Stimulated activated CD4-positive, alpha-beta T cell treated with anti-CD3 and anti-CD28 coated beads, Interleukin-2, amount 100 ng/mL, for 24 hours (primary cell): ENCODE measurements at places on chromosomes 2 and 18.

- DNase-seq: no peak
Measured at GRCh38 chr2:28538134-28538533, 42.3 kb downstream of the PLB1 start.

DNA sequence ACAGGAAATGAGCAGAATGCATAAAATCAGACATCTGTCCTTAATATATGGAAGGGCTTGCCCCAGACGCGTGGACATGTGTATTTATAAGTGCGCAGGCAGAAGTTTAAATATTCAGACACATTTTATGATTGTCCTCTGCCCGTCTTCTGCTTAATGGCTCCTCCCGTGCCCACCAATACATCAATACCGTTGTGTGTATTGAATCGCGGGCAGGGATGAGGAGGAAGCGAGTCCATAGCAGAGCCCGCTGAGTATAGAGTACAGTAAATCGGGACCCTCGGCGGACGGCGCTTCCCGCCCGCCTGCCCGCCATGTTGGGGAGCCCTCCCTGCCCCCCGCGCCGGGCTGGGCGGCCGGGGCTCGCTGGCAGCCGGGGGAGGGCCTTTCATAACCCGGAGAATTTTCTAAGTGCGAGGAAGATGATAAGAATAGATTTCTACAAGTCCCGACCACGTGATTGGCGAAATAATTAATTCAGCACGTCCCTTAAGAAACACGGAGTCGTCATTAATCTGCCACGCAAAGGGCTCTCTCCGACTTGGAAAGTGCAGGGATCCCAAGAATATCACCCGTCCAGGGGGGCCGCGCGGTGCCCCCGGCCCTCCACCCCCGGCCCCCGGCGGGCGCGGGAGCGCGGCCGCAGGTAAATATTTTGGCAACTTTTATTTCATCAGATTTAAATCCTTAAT lies at the start of gene HOXD3:
Gene HOXD3, plus strand, starts transcription at position 501 of the 692 bp plus-strand sequence. CDS start 11,808 bp downstream, outside the sequence.
- DNase-seq: no peak

DNA sequence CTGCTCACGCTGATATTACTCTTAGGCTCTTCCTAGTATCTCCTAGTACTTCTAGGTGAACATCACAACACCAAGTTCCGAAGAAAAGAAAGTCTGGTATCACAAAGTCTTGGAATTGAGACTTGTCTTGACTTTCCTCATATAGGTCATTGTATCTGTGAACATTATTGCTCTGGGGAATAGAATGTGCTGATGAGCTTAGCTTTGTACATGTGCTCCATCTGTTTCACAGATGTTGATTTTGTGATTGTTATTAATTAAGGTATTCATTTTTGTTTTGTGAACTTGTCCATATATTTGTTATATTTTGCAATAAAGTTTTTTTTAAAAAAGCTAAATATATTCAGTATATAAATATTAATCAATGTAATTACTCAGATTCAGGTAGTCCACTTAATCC lies 111.7 kb downstream of the BABAM2 start:
- no peak for DNase-seq

DNA sequence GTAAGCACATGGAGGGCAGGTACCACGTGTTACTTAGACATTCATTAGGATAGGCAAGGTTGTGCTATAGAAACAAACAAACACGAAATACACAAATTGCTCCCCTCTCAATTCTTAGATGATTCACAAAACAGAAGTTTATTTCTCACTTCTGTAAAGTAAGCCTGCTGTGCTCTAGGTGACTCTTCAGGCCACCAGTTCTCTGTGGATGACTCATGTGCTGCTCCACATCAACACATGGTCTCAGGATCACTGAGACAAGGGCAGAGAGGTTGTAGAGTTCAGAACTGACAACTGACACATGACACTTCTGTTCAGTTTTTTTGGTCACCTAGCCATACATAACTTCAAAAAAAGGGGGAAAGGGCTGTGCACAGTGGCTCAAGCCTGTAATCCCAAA lies 70.6 kb downstream of the DAW1 start:
- DNase-seq: no peak

DNA sequence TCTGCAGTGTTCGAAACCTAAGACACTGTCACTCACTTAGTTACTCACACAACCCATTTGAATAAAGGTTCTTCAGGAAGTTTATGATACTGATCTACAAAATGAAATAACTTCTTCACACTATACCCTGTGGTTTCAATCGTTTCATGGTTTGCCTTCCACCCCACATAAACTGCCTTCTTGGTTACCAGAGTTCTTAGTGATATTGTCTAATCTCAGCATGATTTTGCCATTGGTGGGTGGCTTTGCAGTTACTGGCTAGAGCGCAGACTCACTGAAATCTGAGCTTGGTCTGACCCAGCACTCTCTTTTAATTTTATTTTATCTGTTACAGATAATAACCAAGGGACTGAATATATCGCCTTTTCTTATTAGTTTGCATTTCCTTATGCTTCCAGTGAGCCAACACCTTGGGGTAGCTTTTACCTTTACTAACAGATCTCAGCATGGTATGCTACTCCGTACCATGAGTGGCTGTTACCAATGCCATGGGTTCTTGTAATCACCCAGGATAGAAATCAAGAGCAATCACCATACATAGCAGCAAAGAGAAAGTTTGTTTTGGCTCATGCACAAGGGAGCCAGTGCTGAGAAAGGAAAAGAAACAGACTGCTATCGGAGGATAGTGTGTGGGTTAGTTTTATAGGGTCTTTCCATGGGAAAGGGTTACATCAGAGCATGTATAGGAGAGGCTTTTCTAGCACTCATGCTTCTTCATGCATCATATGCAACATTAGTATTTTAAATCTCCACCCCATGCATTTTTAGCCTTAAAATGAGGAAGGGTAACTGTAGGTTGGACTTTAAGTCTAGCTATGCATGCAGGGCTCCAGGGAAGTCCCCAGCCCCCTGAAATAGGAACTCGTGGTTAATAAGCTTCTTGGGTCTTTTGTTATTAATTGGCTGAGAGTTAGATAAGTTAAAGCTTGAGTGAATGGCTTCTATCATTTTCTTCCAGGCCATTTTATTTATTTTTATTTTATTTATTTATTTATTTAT lies 33.3 kb downstream of the ANXA4 start:
- DNase-seq: no peak

- no peak for DNase-seq
Measured at GRCh38 chr2:60517446-60517845, 36.0 kb downstream of the BCL11A start.

DNA sequence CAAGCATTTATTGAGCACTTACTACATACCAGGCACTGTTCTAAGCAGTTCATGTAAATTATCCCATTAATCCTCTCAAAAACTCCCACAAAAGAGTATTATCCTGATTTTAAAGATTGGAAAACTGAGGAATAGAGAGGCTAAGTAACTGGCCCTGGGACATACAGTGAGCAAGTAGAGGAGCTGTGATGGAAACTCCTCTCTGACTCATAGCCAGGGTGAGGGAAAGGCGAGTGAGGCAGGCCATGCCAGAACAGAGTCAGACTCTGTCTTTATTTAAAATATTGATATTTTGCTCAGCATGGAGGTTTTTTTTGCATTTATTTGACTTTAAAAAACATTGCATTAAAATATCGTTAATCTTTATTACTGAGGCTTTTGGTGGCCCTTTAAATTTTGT lies 208.0 kb downstream of the LOXHD1 start:
- DNase-seq: no peak

- DNase-seq: peak; percentile 31
Measured at GRCh38 chr18:8367217-8367988, 241.8 kb upstream of the RAB12 start.

GRCh38 chr2:67565761-67566160 lies 168.6 kb downstream of the ETAA1 start:
- no peak for DNase-seq

DNA sequence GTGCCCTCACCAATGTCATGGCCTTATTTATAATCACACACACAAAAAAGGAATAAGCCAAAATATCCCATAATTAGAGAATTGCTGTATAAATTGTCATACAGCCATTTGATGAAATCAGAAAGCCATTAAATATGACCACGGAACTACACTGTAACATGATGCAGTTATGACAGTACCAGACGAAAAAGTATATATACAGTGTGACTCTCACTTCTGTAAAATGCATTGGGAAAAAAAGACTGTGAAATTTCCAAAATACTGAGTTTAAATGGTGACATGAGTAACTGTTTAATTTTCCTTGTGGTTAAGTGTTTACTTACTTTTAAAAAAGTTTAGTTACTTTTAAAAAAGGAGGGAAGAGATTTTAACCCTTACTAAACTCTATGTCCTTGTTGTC lies 25.4 kb downstream of the UXS1 start:
- no peak for DNase-seq

DNA sequence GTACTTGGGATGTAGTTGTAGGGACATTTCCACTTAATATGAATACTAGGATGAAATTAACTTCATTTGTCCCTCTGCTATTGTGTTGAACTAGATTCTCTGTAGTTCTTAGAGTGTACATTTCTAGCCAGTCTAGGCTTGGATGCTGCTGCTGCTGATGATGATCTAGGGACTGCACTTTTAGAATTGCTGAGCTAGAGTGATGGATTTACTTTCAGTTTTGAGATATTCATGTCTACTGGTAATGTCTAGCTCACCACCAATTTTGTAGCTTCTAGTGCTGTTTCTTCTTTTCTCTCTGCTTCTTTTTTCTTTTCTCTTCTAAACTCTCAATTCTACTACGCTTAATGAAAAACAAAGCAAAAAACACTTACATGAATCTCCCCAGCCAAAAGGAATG lies 49.4 kb downstream of the MRPS9 start:
- DNase-seq: no peak

GRCh38 chr2:47799031-47799609 lies 16.2 kb downstream of the MSH6 start:
- no peak for DNase-seq

DNA sequence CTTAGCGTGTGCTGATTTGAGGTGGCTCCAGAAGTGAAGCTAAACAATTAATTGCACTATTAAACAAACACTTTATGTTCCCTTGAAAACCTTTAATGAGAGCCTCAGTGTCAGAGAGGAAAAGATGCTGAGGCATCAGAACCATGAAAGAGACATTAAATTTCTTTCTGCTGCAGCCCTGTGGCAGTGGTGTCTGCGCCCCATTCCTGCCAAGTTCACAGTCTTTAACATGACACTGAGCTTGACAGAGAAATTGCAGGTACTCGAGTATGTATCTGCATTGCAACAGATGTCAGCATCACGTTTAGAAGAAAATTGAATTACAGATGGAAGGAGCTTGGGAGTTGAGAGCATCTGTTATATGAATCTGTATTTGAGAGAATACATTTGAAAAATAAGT lies 111.3 kb upstream of the CREB1 start:
- no peak for DNase-seq

DNA sequence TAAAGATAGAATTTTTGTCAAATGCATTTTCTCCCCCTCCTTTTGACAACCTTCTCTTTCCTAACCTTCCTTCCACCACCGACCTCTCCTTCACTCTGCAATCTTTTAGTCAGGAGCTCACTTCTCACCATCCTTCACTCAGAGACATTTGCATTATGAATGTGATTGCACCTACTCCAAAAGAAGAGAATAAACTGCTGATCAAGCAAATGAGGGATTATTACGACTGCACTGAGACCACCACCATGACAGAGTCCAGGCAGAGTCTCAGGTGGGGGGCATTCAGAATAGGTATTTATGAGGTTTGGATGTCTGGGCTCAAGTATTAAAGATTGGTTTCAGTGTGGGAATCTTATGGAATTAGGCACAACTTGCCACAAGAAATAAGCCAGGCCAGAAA lies 483.9 kb downstream of the PTH2R start:
- no peak for DNase-seq

- no peak for DNase-seq
Measured at GRCh38 chr18:14089191-14089590, 43.0 kb downstream of the ZNF519 start.

DNA sequence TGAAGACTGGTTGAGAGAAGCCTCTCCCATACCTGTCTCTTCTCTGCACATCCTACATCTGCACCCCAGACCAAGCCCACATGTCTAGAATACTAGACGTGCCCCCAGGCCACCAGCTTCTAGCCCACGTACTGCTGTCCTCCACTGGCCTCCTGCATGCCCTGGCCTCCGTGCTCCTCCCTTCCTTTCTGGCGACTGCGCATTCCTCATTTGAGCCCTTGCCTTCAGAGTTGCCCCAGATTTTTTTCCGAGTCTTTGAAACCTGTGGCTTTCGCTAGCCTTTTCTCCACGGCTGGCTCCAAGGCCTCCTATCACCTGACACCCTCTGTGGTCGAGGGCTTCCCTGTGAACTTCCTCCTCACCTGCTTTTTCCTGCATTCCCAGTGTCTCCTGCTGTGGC lies 11.2 kb downstream of the RNF144A start:
- DNase-seq: no peak

GRCh38 chr2:235836491-235836911 lies 331.7 kb downstream of the GBX2 start:
- no peak for DNase-seq
